ENCODE measurements at places on chromosomes 13 and 19.

GRCh38 chr19:5424192-5424973 is 30.8 kb upstream of the ZNRF4 start:
- peaks cover 52% of the 10 kb centered on the region for H3K27me3 ChIP-seq
- no peak overlapping the region for H3K4me3 ChIP-seq
- no peaks in the 10 kb centered on the region for H3K36me3 ChIP-seq
- no peak overlapping the region for H3K27ac ChIP-seq
- no peaks in the 10 kb centered on the region for H3K4me1 ChIP-seq

DNA sequence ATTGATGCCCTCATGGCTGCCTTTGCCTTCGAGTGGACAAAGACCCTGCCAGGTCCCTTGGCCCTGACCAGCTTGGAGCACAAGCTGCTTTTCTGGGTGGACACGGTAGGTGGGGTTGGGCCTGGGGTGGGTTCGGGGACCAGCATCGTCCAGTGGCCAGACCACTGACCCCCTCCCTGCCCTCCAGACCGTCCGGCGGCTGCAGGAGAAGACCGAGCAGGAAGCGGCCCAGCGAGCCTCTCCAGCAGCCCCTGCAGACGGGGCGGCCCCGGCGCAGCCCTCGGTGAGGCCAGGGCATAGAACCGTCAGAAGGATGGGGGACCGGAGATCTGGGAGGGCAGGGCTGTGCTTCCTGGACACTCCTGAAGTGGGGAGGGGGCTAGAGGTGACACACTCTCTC is 10.6 kb downstream of the CAMSAP3 start:
- no peak overlapping the region for H3K4me3 ChIP-seq
- no peaks in the 10 kb centered on the region for H3K27me3 ChIP-seq
- H3K27ac ChIP-seq = no peak overlapping the region

DNA sequence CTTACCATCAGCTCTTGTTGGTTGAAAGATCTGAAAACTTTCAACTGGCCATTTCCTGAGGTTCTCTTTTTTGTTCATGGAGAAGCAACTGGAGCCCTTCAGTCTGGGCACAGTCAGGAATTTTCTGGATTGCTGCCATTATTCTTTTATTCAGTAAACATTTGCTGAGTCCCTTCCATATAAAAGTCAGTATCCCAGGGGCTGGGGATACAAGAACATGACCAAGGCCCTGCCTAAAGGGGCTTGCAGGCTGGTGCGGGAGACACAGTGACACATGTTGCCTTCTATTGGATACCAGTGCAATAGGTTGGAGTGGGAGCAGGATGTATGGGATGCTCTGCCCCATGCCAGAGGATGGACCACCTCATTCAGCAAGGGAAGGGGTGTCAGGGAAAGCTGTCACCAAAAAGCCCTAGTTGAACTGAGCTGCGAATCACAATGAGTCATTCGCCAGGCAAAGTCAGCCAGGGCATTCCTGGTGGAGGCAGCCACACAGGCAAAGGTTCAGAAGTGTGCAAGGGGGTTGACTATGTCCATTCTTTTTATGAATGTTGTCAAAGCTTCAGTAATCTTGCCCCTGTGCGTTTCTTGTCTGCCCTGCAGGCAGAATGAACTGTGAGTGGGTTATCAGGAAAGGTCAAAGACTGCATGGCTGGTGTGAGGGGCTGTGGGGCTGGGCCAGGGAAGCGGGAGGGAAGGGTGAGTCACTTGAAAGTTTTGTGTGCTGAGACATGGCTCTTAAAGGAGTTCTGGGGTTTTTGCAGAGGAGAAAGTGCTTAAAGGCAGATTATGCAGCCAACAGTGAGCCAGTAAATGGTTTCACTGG is 395.9 kb downstream of the KCNRG start:
- H3K27ac ChIP-seq = peak overlapping the region; percentile 15
- DNase-seq = no peak
- no peaks in the 10 kb centered on the region for H3K27me3 ChIP-seq

DNA sequence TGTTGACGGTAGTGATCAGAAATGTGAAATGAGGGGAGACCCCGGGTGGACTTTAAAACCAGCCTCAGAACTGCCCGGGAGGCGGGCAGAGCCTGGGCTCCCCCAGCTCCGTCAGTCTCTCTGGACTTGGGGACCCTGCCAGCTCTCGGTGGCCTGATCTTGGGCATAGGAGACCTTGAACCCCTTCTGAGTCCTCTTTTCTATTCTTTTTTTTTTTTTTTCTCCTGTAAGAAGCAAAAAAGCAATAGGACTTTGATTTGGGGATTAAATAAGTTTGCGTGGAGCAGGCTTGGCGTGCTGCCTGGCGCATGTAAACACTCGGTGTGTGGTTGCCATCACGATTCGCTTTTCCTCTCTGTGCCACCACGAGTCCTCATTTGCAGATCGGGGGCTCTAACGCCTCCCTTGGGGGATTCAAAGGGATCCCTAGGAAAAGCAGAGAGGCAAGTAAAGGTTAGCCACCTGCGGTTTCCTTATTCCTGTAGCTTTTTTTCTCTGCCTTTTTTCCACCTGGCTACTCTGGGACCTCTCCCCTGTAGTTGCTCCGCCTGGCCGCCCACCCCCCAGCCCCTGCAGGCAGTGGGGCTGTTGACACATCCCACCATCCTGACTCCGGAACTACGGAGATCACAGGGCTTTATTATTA is 1.3 kb downstream of the SAFB start:
- peaks cover 48% of the 10 kb centered on the region for H3K4me1 ChIP-seq
- peak overlapping the region; percentile 100 for H3K4me3 ChIP-seq
- no peaks in the 10 kb centered on the region for H3K27me3 ChIP-seq
- peak; percentile 38 for DNase-seq

Measured in mesothelial cell of epicardium (in vitro differentiated cells).